ENCODE measurements at places on chromosomes 7 and 10. TPM values are rescaled to one million over a fixed set of nuclear protein-coding genes. Genes with fewer than 3 reads are reported as not detected.

GRCh38 chr7:66170309-66171231 lies 34.6 kb upstream of the TPST1 start:
- H3K36me3 ChIP-seq, result no peaks in the 10 kb centered on the region
- no peak overlapping the region for H3K4me3 ChIP-seq
- no peaks in the 10 kb centered on the region for H3K4me1 ChIP-seq
- no peaks in the 10 kb centered on the region for H3K27me3 ChIP-seq

DNA sequence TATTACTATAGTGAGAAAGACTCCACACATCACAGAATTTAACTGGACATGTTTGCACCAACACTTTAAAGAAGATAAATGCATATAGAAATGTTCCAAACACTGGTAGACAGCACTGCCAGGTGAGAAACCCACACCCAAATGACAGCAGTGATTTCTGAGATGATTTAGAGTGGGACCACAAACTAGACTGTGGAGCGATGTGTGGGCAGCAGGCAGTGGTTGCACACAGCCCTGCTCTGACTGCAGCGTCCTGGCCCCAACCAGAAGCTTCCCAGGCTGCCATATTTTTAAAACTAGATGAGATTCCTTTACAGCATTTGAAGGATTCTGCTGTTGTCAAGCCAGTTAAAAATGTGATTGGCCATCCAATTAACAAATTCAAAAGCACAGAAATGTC lies 47.7 kb upstream of the COMMD3 start:
- no peaks in the 10 kb centered on the region for H3K36me3 ChIP-seq
- no peak overlapping the region for H3K27ac ChIP-seq
- no peak overlapping the region for H3K4me3 ChIP-seq
- H3K27me3 ChIP-seq, result peaks cover 13% of the 10 kb centered on the region
- DNase-seq, result peak; percentile 47

GRCh38 chr7:100221231-100221718 lies 1.5 kb downstream of the PVRIG start:
- H3K4me1 ChIP-seq, result peaks cover 56% of the 10 kb centered on the region
- peak overlapping the region; percentile 98 for H3K27ac ChIP-seq
- peak; percentile 90 for DNase-seq
- H3K36me3 ChIP-seq, result peaks cover 53% of the 10 kb centered on the region
- H3K27me3 ChIP-seq, result no peaks in the 10 kb centered on the region

DNA sequence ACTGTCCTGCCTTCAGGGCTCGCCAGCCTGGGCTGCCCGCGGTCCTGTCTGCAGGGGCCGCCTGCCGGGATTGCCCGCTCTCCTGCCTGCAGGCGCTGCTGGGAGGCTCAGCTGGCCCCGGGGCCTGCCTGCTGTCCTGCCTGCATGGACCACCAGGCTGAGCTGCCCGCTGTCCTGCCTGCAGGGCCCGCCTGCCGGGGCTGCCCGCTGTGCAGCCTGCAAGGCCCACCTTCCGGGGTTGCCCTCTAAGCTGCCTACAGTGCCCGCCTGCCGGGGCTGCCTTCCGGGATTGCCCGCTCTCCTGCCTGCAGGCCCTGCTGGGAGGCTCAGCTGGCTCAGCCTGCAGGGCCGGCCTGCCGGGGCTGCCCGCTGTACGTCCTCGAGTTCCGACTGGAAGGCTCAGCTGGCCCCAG lies 164.4 kb downstream of the GLRX3 start:
- H3K27me3 ChIP-seq, result no peaks in the 10 kb centered on the region
- H3K36me3 ChIP-seq, result peaks cover 12% of the 10 kb centered on the region
- peaks cover 7% of the 10 kb centered on the region for H3K4me1 ChIP-seq

PHYHIPL gene
- total RNA-seq, result not detected

POLR2J2 gene
- 5.0 TPM for total RNA-seq

- peak overlapping the region; percentile 79 for H3K27ac ChIP-seq
- no peaks in the 10 kb centered on the region for H3K27me3 ChIP-seq
- H3K4me3 ChIP-seq, result peak overlapping the region; percentile 82
- H3K36me3 ChIP-seq, result peaks cover 27% of the 10 kb centered on the region
These were observed 747 bp downstream of the GDI2 start for GRCh38 chr10:5812283-5813090.

GRCh38 chr10:70481831-70482530 lies 3.4 kb downstream of the PALD1 start:
- DNase-seq, result no peak
- H3K4me3 ChIP-seq, result no peak overlapping the region
- H3K27ac ChIP-seq, result no peak overlapping the region

DNA sequence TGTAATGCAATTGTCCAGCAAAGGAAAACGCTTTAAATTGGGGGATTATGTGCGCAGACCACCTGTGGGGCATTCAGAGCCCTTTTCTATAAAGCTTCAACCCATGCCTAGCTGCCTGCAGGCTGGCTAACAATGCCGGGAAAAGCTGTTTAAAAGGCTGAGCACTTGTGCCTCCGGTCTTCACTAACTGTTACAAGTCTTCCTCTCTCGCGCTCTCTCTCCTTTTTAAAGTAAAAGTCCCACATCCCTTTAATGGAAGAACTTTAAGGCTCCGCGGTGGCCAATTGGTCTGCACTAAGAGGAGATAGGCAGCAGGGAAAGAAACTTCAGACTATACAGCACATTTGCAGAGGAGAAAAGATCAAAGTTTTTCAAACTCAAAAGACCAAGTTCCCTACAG lies 4.6 kb downstream of the FZD8 start:
- H3K4me3 ChIP-seq, result no peak overlapping the region
- no peak for DNase-seq
- H3K36me3 ChIP-seq, result no peaks in the 10 kb centered on the region
- peaks cover 17% of the 10 kb centered on the region for H3K4me1 ChIP-seq
- no peak overlapping the region for H3K27ac ChIP-seq

PNLIP gene
- not detected for total RNA-seq

DNA sequence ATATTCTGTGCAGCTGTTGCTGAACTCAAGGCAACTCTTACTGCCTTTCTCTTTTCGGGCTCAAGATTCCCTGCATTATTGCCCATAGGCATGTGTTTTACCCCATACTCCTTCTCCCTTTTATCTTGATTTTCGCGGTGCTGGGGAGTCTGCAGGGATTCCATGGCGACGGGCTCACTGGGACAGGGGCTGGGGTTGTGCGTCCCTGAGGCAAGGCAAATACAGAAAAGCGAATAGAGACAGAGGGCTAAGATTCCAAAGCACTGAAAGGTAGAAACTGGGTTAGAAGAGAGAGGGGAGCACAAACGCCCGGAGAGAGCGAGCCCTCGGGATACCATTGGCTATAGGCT lies 519 bp upstream of the RPP38 start:
- peaks cover 26% of the 10 kb centered on the region for H3K4me1 ChIP-seq
- H3K27ac ChIP-seq, result no peak overlapping the region
- no peaks in the 10 kb centered on the region for H3K27me3 ChIP-seq
- peak overlapping the region; percentile 94 for H3K4me3 ChIP-seq

DNA sequence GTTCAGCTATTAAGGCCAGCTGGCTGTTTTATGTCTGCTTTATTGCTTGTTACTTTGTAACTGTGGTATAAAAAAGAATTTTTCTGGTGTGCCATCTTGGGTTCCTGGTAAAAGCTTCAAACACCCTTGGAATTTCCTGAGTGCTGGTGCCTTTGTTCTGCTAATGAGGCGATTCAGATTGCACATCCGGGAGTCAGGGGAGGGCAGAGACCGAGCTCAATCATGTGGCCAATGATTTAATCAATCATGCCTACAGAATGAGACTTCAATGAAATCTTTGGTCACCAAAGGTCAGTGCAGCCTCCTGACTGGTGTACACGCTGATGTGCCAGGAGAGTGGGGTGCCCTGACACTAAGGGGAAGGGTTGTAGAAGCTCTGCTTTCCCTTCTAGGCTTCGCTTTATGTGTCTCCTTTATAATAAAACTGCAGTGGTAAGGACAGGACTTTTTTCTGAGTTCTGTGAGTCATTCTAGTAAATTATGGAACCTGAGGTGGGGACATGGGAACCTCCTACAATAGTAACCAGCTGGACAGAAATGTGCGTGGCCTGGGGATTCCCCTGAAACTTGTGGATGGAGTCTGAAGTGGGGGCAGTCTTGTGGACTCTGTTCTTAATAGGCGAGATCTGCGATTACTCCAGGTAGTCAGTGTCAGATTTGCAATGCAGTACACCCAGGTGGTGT lies 69.4 kb upstream of the OGDHL start:
- H3K4me3 ChIP-seq, result no peak overlapping the region
- DNase-seq, result no peak
- H3K27ac ChIP-seq, result no peak overlapping the region
- no peaks in the 10 kb centered on the region for H3K27me3 ChIP-seq
- H3K4me1 ChIP-seq, result no peaks in the 10 kb centered on the region

VWA2 gene
- total RNA-seq, result 0.07 TPM

- peaks cover 7% of the 10 kb centered on the region for H3K4me1 ChIP-seq
- no peak overlapping the region for H3K27ac ChIP-seq
- no peaks in the 10 kb centered on the region for H3K36me3 ChIP-seq
- peaks cover 53% of the 10 kb centered on the region for H3K27me3 ChIP-seq
- no peak for DNase-seq
- H3K4me3 ChIP-seq, result no peak overlapping the region
These were observed 1.3 kb downstream of the GLI3 start for GRCh38 chr7:42235741-42236161.

STEAP1B gene
- not detected for total RNA-seq

ACTL6B gene
- not detected for total RNA-seq

DNA sequence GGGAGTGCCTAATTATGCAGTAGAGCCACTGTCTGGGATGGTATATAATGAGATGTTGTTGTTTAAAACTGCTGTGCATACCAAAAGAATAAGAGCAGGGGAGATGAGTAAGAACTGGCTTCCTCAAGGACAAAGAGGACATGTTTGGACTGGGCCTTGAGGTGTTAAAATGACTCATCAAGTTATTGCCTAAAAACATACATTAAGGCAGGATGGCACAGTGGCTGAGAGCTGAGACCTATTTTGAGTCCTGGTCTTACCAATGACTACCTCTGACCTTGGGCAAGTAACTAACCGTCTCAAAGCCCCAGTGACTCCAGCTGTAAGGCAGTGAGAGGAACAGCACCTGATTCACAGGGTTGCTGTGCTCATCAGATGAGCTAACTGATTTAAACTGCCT lies 71.1 kb downstream of the CFAP58 start:
- H3K4me3 ChIP-seq, result no peak overlapping the region
- peak; percentile 15 for DNase-seq
- no peak overlapping the region for H3K27ac ChIP-seq
- peaks cover 2% of the 10 kb centered on the region for H3K27me3 ChIP-seq

ZDHHC16 gene
- total RNA-seq, result 42.5 TPM

DNA sequence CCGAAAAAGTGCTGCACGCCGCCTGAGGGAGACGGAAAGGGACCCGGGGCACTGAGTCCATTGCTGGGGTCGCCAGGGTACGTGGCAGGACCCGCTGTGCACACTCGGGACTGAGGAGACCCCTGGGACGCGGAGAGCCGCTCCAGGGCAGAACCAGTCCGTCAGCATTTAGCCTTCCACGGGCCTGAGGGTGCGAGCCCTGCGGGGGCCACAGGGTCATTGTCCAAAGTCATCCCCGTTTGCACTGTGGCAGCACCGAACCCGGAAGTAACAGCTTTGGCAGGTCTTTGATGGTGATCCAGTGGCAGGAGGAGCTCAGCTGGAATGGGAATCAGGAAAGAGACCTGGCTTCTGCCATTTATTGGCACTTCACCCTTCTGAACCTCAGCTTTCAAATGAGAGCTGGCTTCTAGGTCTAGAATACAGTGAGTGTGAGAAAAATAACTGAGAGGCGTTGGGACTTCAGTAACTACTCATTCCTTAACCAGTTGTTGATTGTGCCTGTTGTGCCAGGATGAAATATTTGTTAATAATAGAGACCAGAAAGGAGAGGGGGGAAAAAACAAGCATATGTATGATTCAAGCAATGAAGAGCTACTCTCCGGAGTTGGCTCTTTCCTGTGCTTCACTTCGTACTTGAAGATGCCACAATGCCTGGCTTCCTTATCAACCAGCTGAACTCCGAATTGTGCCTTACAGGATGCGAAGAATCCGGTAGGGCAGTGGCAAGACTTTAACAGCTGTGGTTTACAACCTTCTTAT lies 811 bp upstream of the ARHGAP12 start:
- peaks cover 36% of the 10 kb centered on the region for H3K4me1 ChIP-seq
- peak; percentile 29 for DNase-seq
- peak overlapping the region; percentile 42 for H3K27ac ChIP-seq
- H3K36me3 ChIP-seq, result no peaks in the 10 kb centered on the region
- H3K27me3 ChIP-seq, result no peaks in the 10 kb centered on the region

ZRANB1 gene
- total RNA-seq, result 10.8 TPM

DNA sequence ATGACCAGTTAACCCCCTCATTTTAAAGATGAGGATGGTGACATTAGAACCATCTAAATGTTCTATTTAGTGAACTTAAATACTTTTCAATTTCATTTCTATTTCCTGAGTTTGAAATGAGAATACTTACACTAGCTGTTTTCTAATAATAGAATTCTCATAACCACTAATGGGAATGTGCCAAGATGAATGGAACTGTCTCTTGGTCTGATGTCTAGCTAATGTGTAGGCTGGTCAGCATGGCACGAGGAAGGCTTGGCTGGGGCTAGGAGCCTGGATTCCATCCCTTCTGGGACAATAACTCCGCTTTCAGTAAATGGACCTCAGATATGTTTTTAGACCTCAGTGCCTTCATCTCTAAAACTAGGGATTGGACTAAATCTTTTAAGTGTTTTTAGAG lies 185.8 kb upstream of the NRP1 start:
- no peak overlapping the region for H3K27ac ChIP-seq
- no peak for DNase-seq
- H3K27me3 ChIP-seq, result peaks cover 16% of the 10 kb centered on the region
- H3K4me3 ChIP-seq, result no peak overlapping the region
- H3K36me3 ChIP-seq, result no peaks in the 10 kb centered on the region

ADAM12 gene
- total RNA-seq, result 0.36 TPM

- peak overlapping the region; percentile 88 for H3K27ac ChIP-seq
- peaks cover 7% of the 10 kb centered on the region for H3K36me3 ChIP-seq
These were observed 759 bp downstream of the NUDT1 start for GRCh38 chr7:2242541-2243429.

DNA sequence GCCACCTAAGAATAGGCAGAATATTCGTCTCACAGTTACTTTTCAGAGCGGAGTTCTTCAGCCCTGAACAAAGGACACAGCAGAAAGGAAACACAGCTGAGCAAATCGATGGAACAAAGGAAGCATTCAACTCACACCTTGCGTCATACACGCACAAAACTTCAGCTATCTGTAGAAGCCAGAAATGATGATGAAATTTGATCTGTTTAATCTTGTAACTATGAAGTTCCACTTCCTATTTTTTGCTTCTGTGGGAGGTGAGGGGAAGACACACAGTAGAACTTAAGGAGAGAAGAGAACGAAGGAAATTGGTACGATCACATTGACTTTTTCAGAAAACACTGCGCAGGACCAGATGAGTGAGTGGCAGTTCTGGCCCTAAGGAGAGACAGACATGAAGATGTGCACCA lies 26.2 kb downstream of the FAM171A1 start:
- H3K27me3 ChIP-seq, result peaks cover 6% of the 10 kb centered on the region
- H3K4me1 ChIP-seq, result no peaks in the 10 kb centered on the region
- no peak overlapping the region for H3K4me3 ChIP-seq
- no peaks in the 10 kb centered on the region for H3K36me3 ChIP-seq

GRCh38 chr7:81527651-81528050 lies 242.2 kb downstream of the HGF start:
- H3K4me1 ChIP-seq, result no peaks in the 10 kb centered on the region
- no peak overlapping the region for H3K4me3 ChIP-seq
- no peaks in the 10 kb centered on the region for H3K27me3 ChIP-seq
- DNase-seq, result no peak
